ENCODE measurements at places on chromosomes 6 and 20.
A peak's percentile ranks its signal among the peaks of the same experiment; 100 is the strongest.

- no peak for DNase-seq
These were observed 3.2 kb upstream of the PLEKHG1 start for GRCh38 chr6:150596439-150596838.

- no peak for DNase-seq
These were observed 150.7 kb upstream of the GMDS start for GRCh38 chr6:2396042-2396657.

DNA sequence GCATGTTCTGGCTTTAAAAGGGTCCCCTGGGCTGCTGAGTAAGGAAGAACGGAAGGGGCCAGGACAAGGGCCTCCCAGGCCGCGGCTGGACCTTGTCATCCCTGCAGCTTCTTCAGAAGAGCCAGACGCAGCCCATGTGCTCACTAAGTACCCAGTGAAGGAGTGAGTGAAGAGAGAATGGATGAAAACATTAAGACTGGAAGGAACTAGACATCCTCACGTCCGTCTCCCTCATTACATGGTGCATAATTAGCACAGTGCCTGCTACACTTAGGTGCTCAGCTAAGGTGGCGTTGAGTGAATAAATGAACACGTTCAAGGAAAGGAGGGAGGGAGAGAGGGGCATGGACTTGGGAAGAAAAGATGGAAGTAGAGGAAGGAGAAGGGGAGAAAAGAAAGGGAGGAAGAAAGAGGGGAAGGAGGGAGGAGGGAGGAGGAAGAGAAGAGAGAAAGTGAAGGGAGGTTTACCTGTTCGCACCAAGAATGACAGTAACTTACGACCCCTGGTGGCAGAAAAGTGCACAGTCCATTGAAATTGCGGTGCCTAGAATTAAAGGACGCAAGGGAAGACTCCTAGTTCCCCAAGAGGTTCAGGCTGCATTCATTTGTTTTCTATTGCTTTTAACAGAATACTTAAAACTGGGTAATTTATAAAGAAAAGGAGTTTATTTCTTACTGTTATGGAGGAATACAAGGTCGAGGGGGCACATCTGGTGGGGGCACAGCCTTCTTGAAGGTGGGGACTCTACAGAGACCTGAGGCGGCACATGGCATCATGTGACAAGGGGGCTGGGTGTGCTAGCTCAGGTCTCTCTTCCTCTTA lies 8.0 kb downstream of the TP53RK start:
- peak; percentile 71 for DNase-seq

GRCh38 chr6:141169419-141169818 lies 963.3 kb upstream of the GJE1 start:
- no peak for DNase-seq

GRCh38 chr6:161257793-161258457 lies 15.9 kb downstream of the AGPAT4 start:
- DNase-seq: no peak

GRCh38 chr6:167824591-167825331 lies 1.9 kb upstream of the AFDN start:
- no peak for DNase-seq

DNA sequence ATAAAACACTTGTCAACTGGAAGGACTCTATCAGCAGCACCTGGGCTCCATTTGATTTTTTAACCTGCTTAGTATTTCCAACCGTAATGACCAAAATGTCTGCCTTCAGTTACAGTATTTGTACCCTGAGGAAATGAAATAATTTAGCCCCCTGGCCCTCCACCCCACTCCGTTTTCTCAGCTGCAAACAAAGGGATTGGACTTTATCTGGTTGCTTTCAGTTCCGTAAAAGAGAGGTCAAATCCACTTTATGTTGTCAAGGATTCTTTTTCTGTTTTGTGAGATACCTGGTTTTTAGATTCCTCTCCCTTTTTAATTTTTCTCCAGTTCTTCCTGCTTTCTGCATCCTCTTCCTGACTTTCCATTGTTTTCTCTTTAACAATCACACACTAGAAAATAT lies 64.4 kb upstream of the BMP2 start:
- DNase-seq: no peak

- DNase-seq: peak; percentile 35
These were observed 81.6 kb downstream of the GMPR start for GRCh38 chr6:16319813-16320532.

DNA sequence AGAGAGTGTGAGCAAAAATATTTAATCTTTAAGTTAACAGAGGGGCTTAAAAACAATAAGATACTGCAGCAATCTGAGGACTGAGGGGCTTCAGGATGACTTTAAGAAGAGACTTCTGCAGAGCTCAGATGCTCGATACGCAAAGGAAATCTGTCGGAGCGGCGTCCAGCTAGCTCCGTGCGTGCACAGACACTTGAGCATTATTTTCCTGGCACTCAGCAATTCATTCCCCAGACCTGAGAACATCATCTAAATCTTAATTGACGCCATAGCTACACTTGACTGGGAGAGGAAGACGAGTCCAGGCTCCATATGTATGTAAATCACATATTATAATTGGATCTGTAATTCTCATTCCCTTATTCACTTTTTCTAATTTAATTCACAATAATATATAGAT lies 228.2 kb downstream of the SOD2 start:
- DNase-seq: no peak

DNA sequence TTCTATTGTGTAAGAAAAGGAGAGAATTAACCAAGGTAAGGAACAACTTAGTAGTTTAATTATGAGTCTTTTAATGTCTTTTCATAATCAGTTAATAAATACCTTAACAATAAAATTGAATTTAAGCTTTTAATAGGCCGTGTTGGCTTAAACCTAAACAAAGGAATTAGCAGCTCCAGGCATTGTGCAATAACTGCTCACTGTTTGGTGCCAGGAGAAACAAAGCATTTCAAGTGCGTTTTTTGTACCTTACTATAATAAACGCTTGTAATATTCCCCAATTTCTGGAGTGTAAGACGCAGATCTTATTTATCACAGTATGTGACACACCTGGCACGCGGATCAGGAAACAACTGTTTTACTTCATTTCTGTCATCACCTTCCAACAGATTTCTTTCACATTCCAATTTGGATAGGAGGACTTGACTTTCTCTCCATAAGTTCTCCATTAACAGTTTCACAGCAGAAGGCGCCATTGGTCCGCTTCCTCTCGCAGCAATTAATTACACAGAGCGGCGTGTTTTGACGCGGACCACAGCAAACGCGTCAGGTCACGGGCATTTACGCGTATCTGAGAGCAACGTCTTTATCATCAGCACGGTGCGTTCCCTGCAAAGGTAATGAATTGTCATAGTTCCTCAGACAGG lies 335.8 kb upstream of the NT5E start:
- no peak for DNase-seq

DNA sequence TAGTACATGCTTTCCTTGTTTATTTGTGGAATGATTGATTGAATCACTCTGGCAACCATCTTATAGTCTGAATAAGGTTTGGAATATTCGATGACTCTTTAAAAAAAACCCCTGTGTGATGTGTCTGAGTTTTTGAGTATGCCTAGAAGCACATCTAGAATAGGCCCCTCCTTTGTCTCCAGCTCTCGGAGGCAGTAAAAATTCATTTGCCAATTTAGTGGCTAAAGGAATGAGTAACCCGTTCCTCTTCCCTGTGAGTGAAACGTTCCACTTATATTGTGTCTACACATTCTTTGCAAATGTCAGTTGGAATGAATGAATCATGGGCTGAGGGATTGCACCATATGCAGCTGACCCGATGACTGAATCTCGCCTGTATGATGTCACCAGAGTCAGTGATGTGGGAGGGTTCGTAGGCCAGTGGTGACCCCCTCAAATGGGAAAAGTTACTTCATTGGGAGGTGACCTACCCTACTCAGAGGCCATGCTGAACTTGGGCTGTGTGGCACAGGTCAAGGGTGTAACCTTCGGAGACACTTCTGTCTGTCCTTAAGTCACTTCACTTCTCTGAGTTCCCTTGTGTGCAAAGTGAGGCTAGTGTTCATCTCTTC lies 21.6 kb downstream of the MOCS3 start:
- no peak for DNase-seq

DNA sequence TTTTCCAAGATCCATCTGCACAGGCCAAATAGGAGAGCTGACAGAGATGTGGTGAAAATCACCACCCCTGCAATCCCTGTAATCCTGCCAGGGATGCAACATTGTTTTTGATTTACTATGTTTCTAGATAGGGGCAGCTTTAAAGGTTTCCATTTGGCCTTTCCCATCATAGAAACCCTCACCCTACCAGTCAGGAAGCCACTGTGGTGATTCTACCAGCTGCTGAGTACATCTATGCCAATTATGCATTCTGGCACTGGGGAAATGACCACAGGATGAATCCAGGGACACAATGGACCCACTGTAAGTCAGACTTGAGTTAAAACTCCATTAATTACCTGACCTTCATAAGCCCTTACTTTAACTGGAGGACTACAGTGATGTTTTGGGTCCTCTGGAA lies 130.4 kb downstream of the TNFRSF21 start:
- no peak for DNase-seq

DNA sequence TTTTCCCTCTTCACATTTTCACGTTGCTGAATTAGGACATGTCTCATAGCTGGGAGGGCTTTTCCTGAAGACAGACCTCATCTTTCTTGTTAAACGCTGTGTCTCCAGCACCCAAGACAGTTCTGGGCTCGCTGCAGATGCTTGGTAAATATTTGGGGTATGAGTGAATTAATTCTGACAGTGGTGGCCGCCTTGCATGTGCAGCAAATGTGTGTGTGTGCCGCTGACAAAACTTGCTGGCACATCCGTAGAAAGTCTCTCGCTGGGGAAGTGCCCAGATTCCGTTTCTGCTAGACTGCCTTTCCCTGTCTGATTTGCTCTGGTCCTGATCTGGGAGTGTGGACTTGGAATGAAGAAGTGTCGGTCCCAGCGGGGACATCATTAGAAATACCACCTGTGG lies 48.2 kb upstream of the ZNFX1 start:
- no peak for DNase-seq

- DNase-seq: no peak
These were observed 107.1 kb downstream of the PSMB1 start for GRCh38 chr6:170445971-170446370.

DNA sequence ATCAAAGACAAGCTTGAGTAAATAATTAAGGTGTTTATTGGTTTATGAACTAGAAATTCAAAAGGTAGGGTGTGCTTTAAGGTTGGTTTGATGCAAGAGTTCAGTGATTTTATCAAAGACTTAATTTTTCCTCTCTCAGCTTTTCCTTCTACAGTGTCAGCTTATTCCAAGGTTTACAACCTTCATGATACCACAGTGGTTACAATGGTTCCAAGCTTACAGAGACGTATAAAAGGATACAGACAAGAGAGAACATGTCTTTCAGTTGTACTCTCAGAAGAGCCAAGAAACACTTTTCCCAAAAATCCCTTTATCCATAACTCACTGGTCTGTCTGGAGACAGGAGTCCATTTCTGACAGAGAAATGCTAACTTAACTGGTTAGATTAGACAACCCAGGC lies 93.5 kb upstream of the LOC128125822 start:
- DNase-seq: no peak

- no peak for DNase-seq
These were observed 188.0 kb downstream of the KCNQ5 start for GRCh38 chr6:72809746-72810379.

GRCh38 chr20:62741191-62741691 lies 32.6 kb downstream of the NTSR1 start:
- DNase-seq: no peak

DNA sequence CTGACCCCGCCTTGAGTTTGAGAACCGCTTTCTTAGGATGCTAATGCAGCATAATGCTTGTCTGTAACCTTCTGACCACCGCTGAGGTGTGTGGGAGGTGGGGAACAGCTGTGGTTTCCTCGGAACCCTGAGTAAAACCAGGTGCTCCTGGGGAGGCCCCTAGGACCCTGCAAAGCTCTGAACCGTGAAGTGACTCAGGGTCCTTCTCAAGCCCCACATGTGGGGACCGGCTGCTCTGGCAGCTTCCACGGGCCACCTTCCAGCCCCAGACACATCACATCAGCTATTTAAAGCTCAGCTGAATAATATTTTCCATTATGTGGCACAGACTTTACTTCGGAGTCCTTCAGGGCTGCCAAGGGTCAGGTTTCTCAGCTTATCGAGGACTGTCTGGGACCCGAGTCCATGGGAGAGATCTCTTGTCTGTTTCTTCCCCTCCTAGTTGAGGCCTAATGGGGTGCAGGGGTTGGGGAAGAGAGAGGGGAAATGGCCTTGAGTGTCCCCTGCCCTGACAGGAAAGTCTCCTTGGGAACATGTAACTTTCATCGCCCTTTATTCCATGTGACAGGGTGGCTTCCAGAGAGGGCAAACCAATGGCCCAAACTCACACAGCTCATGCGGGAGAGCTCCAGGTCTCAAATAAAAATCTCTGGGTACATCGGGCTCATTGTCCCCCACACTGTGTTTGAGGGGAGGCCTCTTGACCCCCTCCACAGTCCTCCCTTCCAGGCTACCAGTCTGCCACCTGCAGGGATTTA lies 186.1 kb upstream of the SLC24A3 start:
- DNase-seq: no peak

DNA sequence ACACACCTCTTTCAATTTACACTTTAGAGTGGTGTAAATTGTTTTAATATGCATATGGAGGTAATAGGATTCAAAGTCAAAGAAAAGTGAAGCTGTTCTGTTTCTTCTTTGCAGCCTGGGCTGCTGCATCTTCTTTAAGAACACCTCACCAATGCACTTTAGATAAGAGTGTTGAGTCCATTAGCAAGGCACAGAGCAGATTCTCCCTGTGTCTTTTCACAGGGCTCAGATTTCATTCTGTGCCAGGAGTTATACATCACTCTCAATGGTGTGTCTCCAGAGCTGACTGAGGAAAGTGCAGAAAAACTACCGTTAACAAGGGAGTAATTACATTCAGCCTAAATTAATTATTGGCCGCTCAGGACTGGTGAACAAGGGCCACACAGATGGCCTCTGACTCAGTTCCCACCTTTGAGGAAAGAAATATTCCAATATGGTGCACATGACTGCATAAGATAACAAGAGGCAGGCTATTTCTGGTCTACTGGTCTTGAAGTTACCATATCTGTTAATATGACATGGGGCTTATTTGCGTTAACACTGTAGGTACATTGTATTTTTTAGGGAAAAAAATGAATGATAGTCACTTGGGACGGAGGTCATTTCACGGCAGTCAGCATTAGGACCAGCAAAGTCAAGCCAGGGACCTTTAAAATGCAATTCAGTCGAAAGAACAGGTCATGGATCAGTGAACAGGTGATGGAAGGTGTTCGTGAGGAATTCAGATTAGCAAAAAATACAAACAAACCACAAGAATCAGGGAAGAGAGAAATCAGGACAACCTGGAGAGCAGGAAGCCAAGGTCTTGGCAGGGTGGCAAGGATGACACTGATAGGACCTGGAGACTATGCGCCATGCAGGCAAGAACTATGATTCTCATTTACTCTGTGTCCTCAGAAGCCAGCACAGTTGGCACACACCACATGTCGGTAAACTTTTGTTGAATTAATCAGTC lies 203.7 kb downstream of the TBX18 start:
- no peak for DNase-seq

- DNase-seq: no peak
These were observed 44.8 kb downstream of the TCP11 start for GRCh38 chr6:35096129-35096862.

- no peak for DNase-seq
These were observed 58.5 kb downstream of the PLAGL1 start for GRCh38 chr6:143949535-143949934.

- DNase-seq: no peak
These were observed 82.9 kb downstream of the PDE10A start for GRCh38 chr6:165580136-165580535.
